ENCODE measurements at places on chromosomes 2 and 18.

GRCh38 chr2:234425639-234426603 is 71.0 kb downstream of the ARL4C start:
- peak; percentile 64 for DNase-seq

- DNase-seq: no peak
Measured at GRCh38 chr2:37402636-37403035, 58.2 kb downstream of the QPCT start.

DNA sequence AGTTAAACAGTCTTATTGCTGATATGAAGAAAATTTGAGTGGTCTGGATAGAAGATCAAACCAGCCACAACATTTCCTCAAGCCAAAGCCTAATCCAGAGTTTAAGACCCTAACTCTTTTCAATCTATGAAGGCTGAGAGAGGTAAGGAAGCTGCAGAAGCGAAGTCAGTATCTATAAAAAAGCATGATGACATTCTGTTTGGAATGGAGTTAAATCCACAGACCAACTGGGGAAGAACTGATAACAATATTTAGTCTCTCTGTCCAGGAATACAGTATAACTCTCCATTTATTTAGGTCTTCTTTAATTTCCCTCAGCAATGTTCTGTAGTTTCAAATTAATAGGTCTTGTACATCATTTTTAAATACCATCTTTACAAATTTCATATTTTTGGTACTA is 16.0 kb downstream of the PIGN start:
- no peak for DNase-seq

DNA sequence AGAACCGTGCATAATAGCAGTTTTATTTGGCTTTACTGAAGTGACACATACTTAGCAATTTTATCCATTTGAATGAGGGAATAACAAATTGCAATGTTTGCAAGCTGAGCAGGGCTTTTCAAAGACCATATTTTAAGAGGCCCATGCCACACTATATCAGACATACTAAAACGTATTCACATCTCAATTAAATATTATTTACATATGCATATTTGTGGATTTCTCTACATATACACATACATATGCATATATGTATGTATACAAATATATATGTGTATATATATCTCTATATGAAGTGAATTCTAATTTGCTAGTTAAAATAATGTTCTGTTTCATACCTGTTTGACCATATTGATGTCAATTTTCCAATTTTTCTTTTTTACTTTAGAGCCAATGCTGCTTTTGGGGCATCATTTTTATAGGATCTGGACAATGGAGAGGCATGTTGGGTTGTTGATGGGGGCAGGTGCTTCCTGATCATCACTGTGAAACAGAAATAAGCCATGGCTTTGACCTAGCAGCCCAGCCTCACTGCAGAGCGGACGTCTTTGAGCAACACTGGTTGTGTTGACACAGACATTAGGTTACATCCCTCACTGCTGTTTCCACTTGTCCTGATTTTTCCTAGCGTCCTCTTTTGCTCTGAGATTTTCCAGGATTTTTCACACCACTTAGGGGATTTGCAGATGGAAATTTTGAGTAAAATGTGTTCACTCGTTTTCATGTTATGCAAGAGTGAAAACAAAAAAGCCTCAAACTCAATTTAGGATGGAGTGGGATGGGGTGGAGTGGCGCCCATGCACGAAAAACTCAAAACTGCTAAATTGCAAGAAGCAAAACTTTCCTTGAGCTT is 56.9 kb downstream of the RDH14 start:
- DNase-seq: no peak

DNA sequence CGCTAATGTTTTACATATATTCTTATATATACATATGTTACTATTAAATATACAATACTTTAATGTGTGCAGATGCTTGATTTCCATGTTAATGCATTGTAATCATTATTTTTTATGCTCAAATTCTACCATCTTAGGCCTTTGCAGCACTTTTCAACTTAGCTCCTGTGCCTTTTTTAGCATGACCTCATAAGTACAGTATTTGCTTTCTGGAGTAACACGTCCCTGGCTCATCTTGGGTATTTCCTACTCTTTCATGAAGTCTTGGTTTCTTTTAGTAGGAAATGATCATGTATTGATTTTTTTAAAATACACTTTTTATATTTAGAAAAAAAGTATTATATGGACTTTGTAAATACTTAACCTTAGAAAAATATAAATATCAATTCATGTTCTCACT is 36.5 kb downstream of the CAB39 start:
- DNase-seq: no peak

- DNase-seq: no peak
Measured at GRCh38 chr18:8820396-8821082, 115.2 kb downstream of the MTCL1 start.

DNA sequence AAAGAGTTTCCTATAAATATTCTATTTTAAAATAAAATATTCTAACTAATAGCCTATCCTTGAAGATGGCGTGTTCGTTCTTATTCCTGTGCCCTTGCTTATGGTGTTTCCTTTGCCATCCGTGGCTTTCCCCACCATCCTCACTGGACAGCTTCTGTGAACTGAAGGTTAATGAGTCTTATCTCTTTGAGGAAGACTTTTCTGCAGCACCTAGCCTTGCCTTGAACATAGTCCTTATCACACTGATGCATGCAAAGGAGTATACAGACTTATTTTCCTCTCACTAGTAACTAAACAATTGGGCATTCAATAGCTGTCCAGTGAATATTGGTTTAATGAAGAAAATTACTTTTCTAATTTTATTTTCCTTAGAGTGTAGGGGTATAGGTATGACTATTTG is 88.1 kb downstream of the GULP1 start:
- DNase-seq: no peak

DNA sequence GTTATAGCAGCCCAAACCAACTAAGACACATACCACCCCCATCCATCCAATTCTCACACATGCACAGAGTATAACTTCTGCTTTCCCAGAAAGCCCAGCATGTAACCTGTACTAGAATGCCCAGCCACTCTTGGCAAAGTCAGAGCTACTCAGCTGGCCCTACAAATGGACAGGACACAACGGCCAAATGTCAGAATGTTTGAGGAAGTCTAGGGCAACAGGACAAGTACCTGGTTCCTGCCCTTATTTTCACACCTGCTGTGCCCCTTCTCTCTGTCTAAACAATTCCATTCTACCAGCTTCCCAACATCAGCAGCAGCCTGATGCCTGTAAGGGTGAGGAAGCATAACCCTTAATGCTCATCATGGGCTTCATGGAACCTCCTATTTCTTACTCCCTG is 15.1 kb upstream of the BZW1 start:
- no peak for DNase-seq

GRCh38 chr2:47891369-47892337 is 14.6 kb downstream of the FBXO11 start:
- no peak for DNase-seq

- peak; percentile 50 for DNase-seq
Measured at GRCh38 chr18:44682201-44682870, 1.6 kb downstream of the SETBP1 start.
